Smooth muscle cell of the coronary artery (primary cell): ENCODE measurements at places on chromosomes 13 and 19. TPM values are rescaled to one million over a fixed set of nuclear protein-coding genes. Genes with fewer than 3 reads are reported as not detected.

The GJB2 gene
- total RNA-seq, result 0.82 TPM in 1 of 2 replicates, not detected in the other

The LILRB5 gene
- total RNA-seq, result not detected in 2 replicates

The SLC6A16 gene
- 0.08 TPM in 1 of 2 replicates, not detected in the other for total RNA-seq

The ERICH6B gene
- total RNA-seq, result not detected in 2 replicates

The ADGRE3 gene
- total RNA-seq, result not detected in 2 replicates

The TMEM145 gene
- total RNA-seq, result 0.12 TPM in 1 of 2 replicates, not detected in the other

The TBXA2R gene
- total RNA-seq, result 1.4 and 1.5 TPM in 2 replicates

The NLRP5 gene
- not detected in 2 replicates for total RNA-seq

The C1QTNF9 gene
- not detected in 2 replicates for total RNA-seq

The CYP2A6 gene
- total RNA-seq, result not detected in 2 replicates

The LINGO3 gene
- total RNA-seq, result under 0.01 TPM in 1 of 2 replicates, not detected in the other

The ZNF888 gene
- total RNA-seq, result 4.6 and 4.7 TPM in 2 replicates

The SIGLEC12 gene
- not detected in 2 replicates for total RNA-seq

The FGF22 gene
- not detected in 2 replicates for total RNA-seq

The RNF225 gene
- 0.15 TPM in 1 of 2 replicates, not detected in the other for total RNA-seq

The THSD8 gene
- total RNA-seq, result 0.30 TPM in 1 of 2 replicates, not detected in the other

The LHB gene
- total RNA-seq, result 0.15 TPM in 1 of 2 replicates, not detected in the other

The ANKRD24 gene
- total RNA-seq, result 0.53 and 2.3 TPM in 2 replicates

The LCP1 gene
- total RNA-seq, result 1.2 TPM in 1 of 2 replicates, not detected in the other

The HSH2D gene
- not detected in 2 replicates for total RNA-seq

The KIR3DL1 gene
- not detected in 2 replicates for total RNA-seq

The LILRB3 gene
- not detected in 2 replicates for total RNA-seq

The SELENOV gene
- total RNA-seq, result not detected in 2 replicates

The PALM gene
- total RNA-seq, result 6.0 and 26.7 TPM in 2 replicates

The NLRP7 gene
- not detected in 2 replicates for total RNA-seq

The PLPPR2 gene
- 7.1 and 10.9 TPM in 2 replicates for total RNA-seq

The OR7D2 gene
- total RNA-seq, result not detected in 2 replicates

The SYDE1 gene
- 5.4 and 19.7 TPM in 2 replicates for total RNA-seq

The CEACAM20 gene
- not detected in 2 replicates for total RNA-seq

The ZNF443 gene
- 1.8 and 2.9 TPM in 2 replicates for total RNA-seq

The ICAM5 gene
- 0.94 and 1.7 TPM in 2 replicates for total RNA-seq

The C19orf18 gene
- 0.23 TPM in 2 replicates for total RNA-seq

The GFY gene
- not detected in 2 replicates for total RNA-seq

The KIRREL2 gene
- total RNA-seq, result not detected in 2 replicates

The NAA16 gene
- total RNA-seq, result 5.7 and 6.0 TPM in 2 replicates

The CPB2 gene
- total RNA-seq, result not detected in 2 replicates

The ZNF285 gene
- total RNA-seq, result 2.7 and 3.2 TPM in 2 replicates

The PSG4 gene
- 0.23 and 5.3 TPM in 2 replicates for total RNA-seq

The NCR1 gene
- not detected in 2 replicates for total RNA-seq

The ZNF714 gene
- total RNA-seq, result 2.6 TPM in 2 replicates

The LHFPL6 gene
- total RNA-seq, result 46.1 and 70.8 TPM in 2 replicates

The FUZ gene
- 19.3 and 21.6 TPM in 2 replicates for total RNA-seq

The CBY2 gene
- total RNA-seq, result not detected in 2 replicates
